NCI-H1436 (cell line): ENCODE measurements at places on chromosomes 6 and 20.

GRCh38 chr20:48751871-48752270 lies 75.9 kb downstream of the PREX1 start:
- no peak for DNase-seq

DNA sequence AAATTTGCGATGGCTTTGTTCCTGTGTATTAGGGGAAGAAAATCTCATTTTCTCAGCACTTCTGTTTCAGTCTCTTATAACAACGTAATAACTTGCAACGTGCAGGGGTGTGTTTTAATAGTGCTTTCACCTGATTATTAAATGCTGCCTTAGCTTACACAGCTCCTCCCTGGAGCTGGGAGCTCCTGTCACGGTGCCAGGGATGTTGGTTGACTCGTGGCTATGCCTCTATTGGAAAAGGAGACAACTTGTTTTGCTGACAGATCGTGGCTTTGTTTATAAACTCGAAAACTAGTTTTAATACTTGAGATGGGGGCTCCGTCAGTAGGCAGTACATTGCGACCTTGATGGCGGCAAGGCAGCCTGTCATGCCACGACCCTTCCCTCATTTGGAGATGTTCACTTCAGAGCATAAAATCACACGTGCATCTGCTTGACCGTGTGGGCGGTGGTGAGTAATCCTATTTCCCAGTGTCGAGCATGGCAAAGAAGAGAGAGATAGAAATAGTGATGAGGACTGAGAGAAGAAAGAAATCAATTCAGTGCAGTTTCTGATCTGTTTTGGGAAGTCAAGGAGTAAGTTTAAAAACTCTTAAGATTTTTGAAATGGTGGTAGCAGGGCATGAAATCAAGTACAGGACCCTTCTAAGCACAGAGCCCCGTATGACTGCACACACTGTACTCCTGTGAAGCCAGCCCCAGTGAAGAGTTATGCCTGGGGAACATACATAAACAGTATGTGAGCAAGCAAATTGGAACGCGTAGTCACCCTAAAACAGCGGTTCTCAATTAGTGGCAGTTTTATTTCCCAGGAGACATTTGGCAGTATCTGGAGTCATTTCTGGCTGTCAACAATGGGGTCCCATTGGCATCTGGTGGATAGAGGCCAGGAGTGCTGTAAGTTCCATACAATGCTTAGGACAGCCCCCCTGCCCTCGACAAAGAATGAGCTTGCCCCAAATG lies 147.2 kb downstream of the DOK5 start:
- no peak for DNase-seq

GRCh38 chr6:30611856-30612194 lies 5.2 kb downstream of the PPP1R10 start:
- no peak for DNase-seq

GRCh38 chr6:127980996-127981395 lies 80.1 kb upstream of the THEMIS start:
- no peak for DNase-seq

- peak; percentile 69 for DNase-seq
Observed at GRCh38 chr20:37968841-37969401, 64.3 kb downstream of the TTI1 start.

DNA sequence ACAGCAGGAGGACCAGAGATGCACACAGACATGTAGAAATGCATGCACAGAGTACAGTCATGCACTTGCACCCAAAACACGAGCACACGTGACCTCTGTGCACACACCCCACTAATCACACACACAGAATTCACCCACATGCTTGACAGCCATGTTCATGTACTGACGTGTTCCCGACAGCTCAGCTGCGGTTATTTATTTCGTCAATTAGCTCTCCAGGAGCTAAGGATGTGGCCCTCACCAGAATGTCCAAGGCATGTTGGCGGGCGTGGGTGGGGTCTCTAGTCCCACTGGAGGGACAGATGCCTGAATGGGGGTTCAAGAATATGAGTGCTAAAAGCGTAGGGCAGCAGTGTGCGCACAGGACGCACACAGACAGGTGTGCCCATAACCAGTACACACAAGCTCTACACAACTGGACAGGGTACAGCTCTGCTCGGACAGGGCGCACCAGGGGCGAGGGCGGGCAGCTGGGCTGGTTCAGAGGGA lies 571 bp upstream of the PRPF6 start:
- DNase-seq, result no peak

GRCh38 chr6:141963543-141964295 lies 169.0 kb upstream of the GJE1 start:
- DNase-seq, result no peak

DNA sequence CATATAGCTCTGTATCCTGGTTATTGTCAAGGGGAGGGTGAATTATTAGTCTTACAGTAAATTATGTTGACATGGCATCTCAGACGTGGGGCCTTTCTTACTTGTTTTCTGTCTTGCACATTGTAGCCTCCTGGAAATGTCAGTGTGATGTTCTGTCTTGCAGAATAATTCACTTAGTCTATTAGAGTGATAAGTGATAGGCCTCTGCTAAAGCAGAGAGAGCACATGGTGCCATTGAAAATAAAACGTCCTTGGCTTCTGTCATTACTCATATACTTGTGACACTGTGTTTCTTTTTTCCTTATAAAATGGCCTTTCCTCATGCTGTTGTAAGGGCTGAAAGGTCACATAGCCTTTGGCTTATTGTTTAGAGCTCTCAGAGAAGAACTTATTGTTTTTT lies 531.0 kb downstream of the EPM2A start:
- DNase-seq, result no peak

DNA sequence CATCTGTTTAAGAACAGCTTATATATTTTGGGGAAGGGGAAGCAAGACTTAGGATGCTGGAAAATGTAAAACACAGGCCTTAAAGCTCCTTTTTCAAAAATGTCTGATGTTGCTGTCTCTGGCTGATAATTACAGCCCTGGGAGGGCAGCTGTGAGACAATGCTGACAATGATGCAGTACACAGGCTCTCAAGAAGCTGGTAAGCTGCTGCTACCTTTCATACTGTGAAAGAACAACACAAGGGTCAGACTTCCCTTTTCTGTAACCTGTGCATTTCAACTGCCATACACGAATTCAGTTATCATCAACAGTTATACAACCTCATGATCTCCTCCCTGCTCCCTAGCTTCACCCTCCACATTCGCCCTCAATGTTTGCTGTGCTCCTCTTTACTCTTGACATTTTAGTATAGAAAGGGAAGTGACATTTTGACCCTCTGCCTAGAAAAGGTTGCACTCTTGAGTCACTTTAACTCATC lies 25.2 kb downstream of the MAP7 start:
- DNase-seq, result peak; percentile 22

- no peak for DNase-seq
Observed at GRCh38 chr6:82372656-82373055, 9.0 kb downstream of the TPBG start.
